ENCODE measurements at places on chromosomes 1 and 21.

GRCh38 chr1:27887215-27888021 lies 15.1 kb downstream of the THEMIS2 start:
- no peak for DNase-seq

DNA sequence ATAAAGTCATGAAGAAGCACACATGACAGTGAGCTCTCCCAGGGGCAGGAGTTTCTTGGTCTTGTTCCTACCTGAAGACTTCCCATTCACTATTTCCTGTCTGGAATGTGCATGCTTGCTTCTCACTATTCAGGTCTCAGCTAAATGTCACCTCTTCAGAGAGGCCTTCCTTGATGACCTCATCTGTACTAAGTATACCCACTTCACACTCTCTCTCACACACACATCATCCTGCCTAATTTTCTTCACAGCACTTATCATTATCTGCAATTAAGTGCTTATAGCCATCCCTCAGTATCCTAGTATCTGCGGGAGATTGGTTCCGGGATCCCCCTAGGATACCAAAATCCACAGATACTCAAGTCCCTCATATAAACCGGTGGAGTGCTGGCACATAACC lies 146.4 kb upstream of the IVNS1ABP start:
- no peak for DNase-seq

DNA sequence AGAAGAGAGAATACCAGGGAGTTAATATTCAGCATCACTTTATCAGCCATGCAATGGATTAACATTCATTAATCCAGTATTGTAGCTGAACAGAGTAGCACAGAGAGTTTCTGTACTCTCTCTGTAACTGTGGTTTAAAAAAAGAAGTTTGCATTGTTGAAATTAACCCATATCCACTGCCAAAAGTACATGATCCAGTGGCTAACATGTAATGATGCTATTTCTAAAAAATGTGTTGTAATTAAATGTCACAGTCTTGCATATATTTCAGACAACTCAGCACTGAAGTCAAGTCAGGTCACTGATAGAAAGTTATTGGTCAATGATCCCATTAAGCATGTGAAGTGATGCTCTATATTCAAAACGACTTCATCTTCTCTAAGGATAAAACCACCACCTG lies 141.3 kb downstream of the NRIP1 start:
- DNase-seq, result no peak

DNA sequence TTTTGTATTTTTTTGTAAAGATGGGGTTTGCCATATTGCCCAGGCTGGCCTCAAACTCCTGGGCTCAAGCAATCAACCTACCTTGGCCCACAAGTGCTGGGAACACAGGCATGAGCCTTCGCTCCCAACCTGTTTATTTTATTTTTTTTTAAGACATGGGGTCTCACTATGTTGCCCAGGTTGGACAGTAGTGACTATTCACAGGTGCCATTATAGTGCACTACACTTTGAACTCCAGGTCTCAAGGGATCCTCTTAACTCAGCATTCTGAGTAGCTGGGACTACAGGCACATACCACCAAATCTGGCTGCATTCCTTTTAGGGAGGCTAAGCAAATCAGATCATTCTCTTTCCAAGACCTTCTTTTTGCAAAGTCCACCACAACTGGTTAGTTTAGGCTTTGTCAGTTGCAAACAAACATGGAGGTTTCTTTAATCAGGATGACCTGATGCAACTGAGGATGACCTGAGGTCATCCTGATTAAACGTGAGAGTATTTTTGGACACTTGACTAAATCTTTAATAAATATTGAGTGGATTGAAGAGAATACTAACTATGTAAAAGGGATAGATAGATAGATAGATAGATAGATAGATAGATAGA lies 30.0 kb upstream of the RALGPS2 start:
- DNase-seq, result no peak

DNA sequence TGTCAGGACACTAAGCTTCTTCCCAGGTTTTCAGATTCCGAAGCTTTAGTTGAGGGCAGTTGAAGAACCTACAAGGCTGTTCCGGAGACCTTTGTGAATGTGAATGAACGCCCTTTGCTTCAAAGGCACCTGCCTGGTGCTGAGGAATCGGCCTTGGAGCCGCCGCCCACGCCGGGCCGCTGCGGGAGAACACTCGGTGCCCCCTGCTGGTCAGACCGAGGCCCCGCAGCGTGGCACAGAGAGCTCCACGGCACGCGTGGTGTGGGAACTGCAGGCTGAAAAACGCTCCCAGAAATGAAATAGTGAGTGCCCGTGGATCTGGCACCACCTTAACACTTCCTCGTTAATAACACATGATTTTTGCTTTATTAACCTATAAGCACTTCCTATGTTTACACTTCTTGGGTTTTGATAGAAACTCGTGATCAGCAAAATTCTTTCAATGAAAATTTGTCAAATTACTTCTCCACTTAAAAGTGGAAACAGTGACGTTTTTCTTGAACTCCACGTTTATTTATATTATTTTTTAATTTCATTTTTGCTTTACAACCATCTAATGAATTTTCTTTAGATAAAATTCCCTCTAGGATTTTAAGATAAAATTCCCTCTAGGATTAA lies 460.6 kb downstream of the DSCAM start:
- peak; percentile 13 for DNase-seq

GRCh38 chr21:27817902-27818623 lies 851.2 kb upstream of the ADAMTS5 start:
- no peak for DNase-seq

DNA sequence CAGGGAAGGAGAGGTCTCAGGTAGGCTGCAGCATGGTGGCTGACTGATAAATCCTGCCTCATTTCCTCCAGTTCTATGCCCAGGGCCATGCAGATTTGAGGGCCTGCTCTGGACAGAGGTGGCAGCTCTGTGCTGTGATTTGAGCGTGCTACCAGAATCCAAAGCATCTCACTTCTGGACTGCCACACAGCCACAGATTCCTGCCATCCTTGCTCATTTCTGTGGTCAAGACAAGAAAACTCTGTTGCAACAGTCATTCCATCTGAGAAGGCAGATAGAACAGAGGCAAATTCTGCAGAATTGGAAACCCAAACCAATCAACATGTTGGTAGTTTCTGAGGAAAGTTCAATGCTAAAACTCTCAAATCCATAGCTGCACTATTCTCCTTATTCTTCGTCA lies 102.8 kb upstream of the GALNT2 start:
- DNase-seq, result no peak

DNA sequence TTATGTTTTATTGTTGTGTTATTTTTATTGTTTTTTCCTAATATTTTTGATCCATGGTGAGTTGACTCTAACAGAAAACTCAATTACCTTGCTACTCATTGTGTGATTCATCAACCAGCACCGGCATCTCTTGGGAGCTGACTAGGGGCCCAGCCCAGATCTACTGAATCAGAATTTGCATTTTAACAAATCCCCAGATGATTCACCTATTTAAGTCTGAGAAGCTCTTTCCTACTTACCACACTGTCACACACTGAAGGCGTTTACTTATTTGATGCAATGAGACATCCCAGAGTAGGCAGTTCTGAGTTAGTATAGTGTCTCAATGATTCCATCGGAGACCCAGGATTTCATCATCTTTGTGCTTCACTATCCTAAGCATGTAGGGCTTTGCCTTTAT lies 416.6 kb downstream of the RWDD3 start:
- DNase-seq, result no peak

GRCh38 chr1:24992761-24993211 lies 62.7 kb upstream of the RUNX3 start:
- no peak for DNase-seq

DNA sequence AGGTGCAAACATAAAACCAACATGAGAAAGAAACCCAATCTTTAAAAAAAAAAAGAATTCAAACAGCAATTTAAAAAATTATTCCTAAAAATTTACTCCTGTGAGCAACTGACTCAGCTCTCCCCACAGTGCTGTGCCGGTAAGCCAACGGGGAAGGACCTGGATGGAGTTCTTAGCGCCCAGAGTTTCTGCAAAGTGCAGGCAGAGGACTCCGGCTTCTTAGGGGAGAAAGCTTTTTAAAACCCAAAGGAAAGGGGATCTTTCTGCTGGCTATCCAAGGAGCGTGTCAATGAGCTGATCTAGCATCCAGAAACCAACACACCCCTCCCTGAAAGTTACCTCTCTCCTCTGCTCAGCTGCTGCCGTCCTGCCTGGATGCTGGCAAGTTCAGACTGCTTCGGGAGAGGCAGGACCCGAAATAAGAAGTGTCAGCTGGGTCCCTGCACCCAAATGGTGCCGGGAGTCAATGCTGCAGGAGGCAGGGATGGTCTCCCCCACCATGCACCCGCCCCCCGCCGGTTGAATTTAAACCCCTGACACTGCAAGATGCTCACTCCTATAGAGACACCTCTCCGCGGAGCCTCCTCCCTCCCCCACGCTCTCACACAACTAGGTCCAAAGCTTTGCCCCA lies 32.2 kb upstream of the H6PD start:
- DNase-seq, result no peak

DNA sequence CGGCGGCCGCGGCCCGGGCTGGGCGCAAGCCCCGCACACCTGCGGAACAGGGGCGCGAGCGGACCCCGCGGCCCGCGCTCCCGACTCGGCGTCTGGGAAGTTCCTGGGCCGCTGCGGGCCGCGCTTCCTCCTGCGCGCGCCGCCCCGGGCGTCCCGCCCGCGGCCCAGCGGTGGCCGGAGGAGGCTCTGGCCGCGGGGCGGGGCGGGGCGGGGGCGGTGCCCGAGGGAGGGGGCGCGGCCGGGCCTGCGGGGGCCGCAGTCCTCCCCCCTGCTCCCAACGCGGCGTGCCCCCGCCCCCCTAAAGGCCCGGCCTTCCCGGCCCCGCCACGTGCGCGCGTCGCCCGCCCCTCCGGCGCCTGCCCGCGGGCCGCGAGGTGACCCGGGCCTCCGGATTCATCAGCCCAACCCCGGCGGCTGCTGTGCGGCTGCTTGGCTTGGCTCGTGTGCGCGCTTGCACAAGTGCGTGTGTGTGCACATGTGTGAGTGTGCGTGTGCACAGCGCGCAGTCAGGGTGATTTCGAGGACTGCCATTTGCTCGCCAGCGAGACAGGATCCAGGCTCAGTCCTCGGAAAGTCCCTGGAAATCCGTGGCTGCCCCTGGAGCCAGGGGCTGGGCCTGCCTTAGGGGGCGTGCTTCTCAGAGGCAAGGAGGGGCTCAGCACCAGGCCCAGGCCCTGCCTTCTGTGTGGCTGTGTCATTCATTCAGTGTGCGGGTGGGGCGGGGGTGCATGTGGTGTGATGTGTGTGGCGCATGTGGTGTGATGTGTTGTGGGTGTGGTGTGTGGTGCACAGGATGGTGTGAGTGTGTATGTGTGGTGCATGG lies at the start of gene C2CD2:
Gene C2CD2 (minus strand): TSS at position 188 of the 823 bp plus-strand sequence. CDS start 370 bp downstream, outside the sequence.
- peak; percentile 51 for DNase-seq
